Fibroblast of lung (primary cell): ENCODE measurements at places on chromosomes 4 and X. TPM values are rescaled to one million over a fixed set of nuclear protein-coding genes. Genes with fewer than 3 reads are reported as not detected.

Gene GLOD5
- total RNA-seq = not detected in 2 replicates

Gene TRPC3
- total RNA-seq = 1.0 and 1.2 TPM in 2 replicates

Gene CT45A2
- total RNA-seq = not detected in 2 replicates

Gene MAGEC1
- total RNA-seq = not detected in 2 replicates

Gene TMEM164
- 7.4 and 10.2 TPM in 2 replicates for total RNA-seq

Gene CPLX1
- total RNA-seq = 0.66 TPM in 1 of 2 replicates, not detected in the other

Gene FGFR3
- total RNA-seq = under 0.01 and 0.33 TPM in 2 replicates

Gene HPRT1
- 18.5 and 23.0 TPM in 2 replicates for total RNA-seq

Gene CLIC2
- 6.7 and 11.7 TPM in 2 replicates for total RNA-seq

Gene GYPE
- total RNA-seq = 1.2 and 1.3 TPM in 2 replicates

Gene TREX2
- 1.8 and 3.1 TPM in 2 replicates for total RNA-seq

Gene ARSJ
- total RNA-seq = 30.8 and 56.6 TPM in 2 replicates

Gene ADRA2C
- total RNA-seq = 0.26 and 0.33 TPM in 2 replicates

Gene ZNF157
- 0.17 and 0.26 TPM in 2 replicates for total RNA-seq

Gene FAM9B
- total RNA-seq = not detected in 2 replicates

Gene F8A1
- 2.3 and 4.8 TPM in 2 replicates for total RNA-seq

Gene ZCCHC4
- total RNA-seq = 13.6 and 15.5 TPM in 2 replicates

Gene TAF7L
- total RNA-seq = 0.33 and 0.51 TPM in 2 replicates

Gene TGIF2LX
- not detected in 2 replicates for total RNA-seq

Gene SAGE1
- total RNA-seq = not detected in 2 replicates

Gene LRCH2
- total RNA-seq = 12.8 and 19.5 TPM in 2 replicates

Gene CT47B1
- not detected in 2 replicates for total RNA-seq

Gene IL2RG
- total RNA-seq = not detected in 2 replicates

Gene IGSF1
- total RNA-seq = under 0.01 TPM in 1 of 2 replicates, not detected in the other

Gene PNMA3
- 0.26 and 0.33 TPM in 2 replicates for total RNA-seq
